ENCODE measurements at places on chromosomes 5 and 9. TPM values are rescaled to one million over a fixed set of nuclear protein-coding genes. Genes with fewer than 3 reads are reported as not detected.
A peak's percentile ranks its signal among the peaks of the same experiment; 100 is the strongest.

- DNase-seq, result peak; percentile 63
Measured at GRCh38 chr9:100352201-100352726, 478 bp downstream of the TEX10 start.

DNA sequence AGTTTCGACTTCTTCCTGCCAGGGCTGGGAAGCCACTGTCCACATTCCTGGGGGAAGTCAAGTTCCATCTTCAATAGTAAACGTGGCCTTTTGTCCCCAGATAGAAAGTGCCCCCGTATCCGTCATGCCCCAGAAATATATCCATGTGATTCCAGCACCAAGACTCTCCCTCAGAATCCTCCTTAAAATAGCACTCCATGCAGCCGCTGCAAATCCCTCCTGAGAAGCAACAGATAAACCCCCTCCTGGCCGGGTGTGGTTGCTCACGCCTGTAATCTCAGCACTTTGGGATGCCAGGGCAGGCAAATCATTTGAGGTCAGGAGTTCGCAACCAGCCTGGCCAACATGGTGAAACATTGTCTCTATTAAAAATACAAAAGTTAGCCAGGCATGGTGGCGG is 126.1 kb downstream of the OLFM1 start:
- DNase-seq, result no peak

- DNase-seq, result no peak
Measured at GRCh38 chr5:7789567-7789966, 61.4 kb downstream of the CFAP90 start.

Gene GALT
- 49.2 TPM for total RNA-seq

DNA sequence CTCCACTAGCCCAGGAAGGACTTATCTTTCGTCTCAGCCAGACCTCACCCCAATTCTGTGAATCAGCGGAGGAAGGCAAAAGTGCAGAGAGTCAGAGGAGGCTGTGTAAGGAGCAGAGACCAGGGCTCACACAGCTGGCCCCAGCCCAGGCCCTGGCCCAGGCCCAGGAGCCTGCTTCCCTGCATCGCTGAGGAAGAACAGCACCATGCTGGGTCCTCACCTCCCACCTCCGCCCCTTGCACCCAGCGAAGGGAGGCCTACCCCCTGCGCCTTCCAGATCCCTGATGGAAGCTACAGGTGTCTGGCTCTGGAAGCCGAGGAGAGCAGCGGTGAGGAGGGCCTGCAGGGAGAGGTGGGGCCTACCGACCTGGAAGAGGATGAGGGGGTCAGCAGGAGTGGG is 22.3 kb upstream of the SYNPO start:
- DNase-seq, result no peak

GRCh38 chr5:83925955-83926337 is 205.3 kb upstream of the HAPLN1 start:
- DNase-seq, result no peak

All from kidney (tissue), 22 donors.